ENCODE measurements at places on chromosomes 6 and 20. TPM values are rescaled to one million over a fixed set of nuclear protein-coding genes. Genes with fewer than 3 reads are reported as not detected.

DNA sequence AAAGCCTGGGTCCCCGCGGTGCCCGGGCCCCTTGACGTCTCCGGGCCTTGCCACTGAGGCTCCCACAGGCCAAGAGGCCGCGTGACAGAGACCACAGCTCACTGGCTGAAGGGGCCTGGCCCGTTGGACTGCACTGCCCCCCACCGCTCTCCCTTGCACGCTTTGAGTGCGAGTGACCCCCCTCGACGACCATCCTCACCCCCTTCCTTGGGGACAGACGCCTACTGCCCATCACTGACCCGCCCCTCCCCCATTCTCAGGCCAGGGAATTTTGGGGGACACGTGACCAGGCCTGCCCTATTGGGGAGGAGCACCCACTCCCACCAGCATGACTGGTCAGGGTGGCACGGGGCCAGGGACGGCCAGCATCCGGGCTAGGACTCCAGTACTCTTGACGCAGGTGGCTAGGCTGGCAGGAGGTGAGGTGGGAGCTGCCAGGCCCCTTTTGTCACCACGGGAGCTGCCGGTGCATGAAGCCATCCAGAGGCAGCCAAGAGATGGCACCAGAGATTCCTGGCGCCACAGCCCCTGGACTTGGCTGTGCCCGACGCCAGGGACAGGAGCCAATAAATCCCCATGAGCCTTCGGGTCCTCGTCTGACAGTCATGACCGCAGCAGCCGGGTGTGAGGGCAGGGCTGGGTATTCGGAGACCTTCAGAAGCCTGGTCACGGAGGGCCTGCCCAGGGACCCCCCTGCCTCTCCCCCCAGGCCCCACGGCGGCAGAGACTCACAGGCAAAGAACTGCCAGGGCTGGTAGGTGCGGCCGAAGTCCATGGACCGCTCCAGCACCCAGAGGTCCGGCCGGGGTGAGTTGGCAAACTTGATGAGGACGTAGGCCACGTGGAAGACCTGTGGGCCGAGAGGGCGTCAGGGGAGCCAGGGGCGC, 14.5 kb downstream of the LAMA5 start:
- peak overlapping the region; percentile 59 for H3K27ac ChIP-seq
- H3K4me3 ChIP-seq = no peak overlapping the region
- H3K36me3 ChIP-seq = peaks cover 6% of the 10 kb centered on the region
- peaks cover 50% of the 10 kb centered on the region for H3K4me1 ChIP-seq
- no peaks in the 10 kb centered on the region for H3K27me3 ChIP-seq
- DNase-seq = peak; percentile 93

DNA sequence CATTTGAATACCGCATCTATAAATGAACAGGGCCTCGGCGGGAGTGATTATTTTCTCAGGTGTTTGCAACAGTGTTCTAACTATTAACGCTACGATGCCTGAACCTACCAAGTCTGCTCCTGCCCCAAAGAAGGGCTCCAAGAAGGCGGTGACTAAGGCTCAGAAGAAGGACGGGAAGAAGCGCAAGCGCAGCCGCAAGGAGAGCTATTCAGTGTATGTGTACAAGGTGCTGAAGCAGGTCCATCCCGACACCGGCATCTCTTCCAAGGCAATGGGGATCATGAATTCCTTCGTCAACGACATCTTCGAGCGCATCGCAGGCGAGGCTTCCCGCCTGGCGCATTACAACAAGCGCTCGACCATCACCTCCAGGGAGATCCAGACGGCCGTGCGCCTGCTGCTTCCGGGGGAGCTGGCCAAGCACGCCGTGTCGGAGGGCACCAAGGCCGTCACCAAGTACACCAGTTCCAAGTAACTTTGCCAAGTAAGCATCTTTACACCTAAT, 70.9 kb downstream of the HFE start:
- peak overlapping the region; percentile 86 for H3K27ac ChIP-seq
- peak overlapping the region; percentile 60 for H3K4me3 ChIP-seq
- H3K27me3 ChIP-seq = no peaks in the 10 kb centered on the region
- H3K36me3 ChIP-seq = no peaks in the 10 kb centered on the region

DNA sequence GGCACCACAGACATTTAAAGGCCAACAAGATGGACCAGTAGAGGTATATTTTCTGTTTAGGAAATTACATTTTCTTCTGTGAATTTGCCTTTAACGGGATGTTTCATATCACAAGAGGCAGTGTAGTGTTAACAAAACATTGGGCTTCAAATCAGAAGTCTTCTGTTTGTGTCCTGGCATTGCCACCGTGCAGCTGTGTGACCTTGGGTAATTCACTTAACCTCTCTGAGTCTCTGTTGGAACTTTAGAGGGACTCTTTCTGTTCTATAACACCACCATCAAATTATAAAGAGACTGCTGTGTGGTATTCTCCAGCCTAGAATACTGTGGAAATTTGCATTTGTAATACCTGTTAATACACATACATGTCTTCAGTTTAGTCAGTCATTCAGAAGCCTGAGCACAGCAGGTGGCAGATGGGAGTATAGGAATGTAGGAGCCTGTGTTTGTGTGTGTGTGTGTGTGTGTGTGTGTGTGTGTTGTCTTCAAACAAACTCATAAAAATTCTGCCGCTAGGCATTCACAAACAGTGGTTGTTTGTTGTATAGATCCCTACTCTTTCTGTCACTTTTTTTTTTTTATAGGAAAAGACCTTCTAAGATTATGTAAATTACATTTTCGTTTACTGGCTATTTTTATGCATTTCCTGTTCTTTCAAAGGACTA, 22.6 kb downstream of the UST start:
- H3K4me1 ChIP-seq = no peaks in the 10 kb centered on the region
- no peak overlapping the region for H3K27ac ChIP-seq
- H3K4me3 ChIP-seq = no peak overlapping the region
- DNase-seq = no peak
- no peaks in the 10 kb centered on the region for H3K27me3 ChIP-seq

Gene PPP1R14C
- 14.8 TPM for total RNA-seq

Gene LY86
- total RNA-seq = 1.5 TPM

GRCh38 chr20:52031563-52032303, 159.8 kb downstream of the ZFP64 start:
- no peak for DNase-seq
- no peaks in the 10 kb centered on the region for H3K27me3 ChIP-seq
- no peak overlapping the region for H3K27ac ChIP-seq
- no peak overlapping the region for H3K4me3 ChIP-seq

DNA sequence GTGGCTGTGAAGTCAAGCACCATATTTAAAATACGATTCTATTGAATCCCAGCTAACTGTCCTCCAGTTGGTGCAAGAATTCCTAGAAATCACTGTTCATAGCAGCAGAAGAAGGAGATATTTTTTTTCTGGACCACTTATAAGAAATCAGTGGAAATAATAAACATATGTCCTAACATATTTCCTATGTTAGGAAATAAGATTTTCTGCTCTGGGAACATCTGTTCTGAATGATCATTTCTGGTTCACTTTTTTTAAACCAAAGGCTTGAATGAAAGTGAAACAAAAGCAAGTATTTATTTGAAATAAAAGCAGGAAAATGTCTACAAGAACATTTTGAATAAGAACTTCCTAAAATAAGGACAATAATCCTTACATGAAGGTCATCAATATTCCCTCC, 138.9 kb upstream of the RALGAPA2 start:
- no peaks in the 10 kb centered on the region for H3K4me1 ChIP-seq
- H3K36me3 ChIP-seq = no peaks in the 10 kb centered on the region
- DNase-seq = no peak
- no peak overlapping the region for H3K4me3 ChIP-seq

GRCh38 chr6:157822245-157823000, 623 bp upstream of the SNX9 start:
- no peak for DNase-seq
- H3K4me1 ChIP-seq = no peaks in the 10 kb centered on the region
- peak overlapping the region; percentile 69 for H3K4me3 ChIP-seq
- H3K27me3 ChIP-seq = no peaks in the 10 kb centered on the region
- H3K36me3 ChIP-seq = no peaks in the 10 kb centered on the region

- no peak for DNase-seq
- no peak overlapping the region for H3K4me3 ChIP-seq
- no peaks in the 10 kb centered on the region for H3K36me3 ChIP-seq
- H3K4me1 ChIP-seq = no peaks in the 10 kb centered on the region
- no peak overlapping the region for H3K27ac ChIP-seq
- H3K27me3 ChIP-seq = no peaks in the 10 kb centered on the region
Measured at GRCh38 chr20:19079536-19080299, 132.7 kb upstream of the SLC24A3 start.

DNA sequence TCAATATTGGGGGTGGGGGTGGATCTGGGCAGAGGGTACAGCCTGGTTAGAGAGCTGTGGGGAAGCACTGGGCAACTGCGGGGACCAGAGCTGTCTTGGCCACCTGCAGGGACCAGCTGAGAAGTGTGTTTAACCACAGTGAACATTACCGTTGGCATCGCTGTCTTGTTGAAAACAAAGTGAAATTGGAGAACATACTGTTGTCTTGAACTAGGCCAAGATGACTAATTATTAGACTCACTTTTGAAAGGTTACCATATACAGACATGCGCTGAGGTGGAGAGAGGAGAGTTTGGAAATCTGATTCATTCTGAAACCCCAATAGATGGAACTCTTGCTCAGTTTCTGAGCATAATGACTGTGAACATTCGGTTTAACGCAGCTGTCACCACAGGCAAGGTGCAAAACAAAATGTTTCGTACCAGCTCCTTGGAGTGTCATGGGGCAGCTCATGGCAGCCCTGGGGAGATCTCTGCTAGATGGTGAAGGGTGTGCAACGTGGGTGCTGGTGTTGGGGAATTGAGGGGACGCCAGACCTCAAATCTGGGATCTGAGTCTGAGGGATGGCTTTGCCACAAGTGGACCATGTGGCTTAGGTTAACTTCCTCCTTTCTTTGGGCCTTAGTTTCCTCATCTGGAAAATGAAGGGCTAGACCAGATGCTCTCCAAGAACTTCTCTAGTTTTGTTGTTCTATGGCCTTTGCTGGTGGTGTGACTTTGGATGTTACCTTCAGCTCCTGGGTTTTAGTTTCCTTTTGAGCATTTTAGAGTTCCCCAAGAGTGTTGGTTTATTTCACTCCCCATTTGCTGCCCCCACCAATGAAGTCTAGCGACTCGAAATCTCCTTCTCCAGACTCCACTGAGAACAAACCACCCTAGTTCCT, 24.6 kb upstream of the GTSF1L start:
- no peak for DNase-seq
- no peak overlapping the region for H3K27ac ChIP-seq
- H3K36me3 ChIP-seq = no peaks in the 10 kb centered on the region
- no peaks in the 10 kb centered on the region for H3K27me3 ChIP-seq
- H3K4me1 ChIP-seq = no peaks in the 10 kb centered on the region

DNA sequence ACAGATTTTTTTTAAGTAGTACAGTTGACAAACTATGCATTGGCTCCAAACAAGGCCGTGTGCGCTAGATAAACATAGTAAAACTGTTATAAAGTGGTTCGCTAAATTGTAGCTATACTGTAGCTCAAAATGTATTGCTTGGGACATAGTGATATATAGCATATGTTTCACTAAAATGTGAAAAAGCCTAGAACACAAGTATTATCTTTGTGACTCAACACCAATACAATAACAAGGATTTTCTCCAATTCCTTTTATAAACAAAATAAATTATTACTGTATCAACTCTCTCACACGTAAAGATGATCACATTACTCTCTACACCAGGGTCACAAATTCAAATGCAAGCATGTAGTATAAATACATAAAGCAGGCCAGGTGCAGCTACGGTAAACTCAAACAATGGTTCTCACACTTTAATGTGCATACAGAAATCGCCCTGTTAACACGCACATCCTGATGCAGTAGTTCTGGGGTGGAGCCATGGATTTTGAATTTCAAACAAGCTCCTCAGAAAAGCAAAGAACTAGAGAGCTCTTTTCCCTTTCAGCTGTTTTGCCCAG, 214.6 kb downstream of the GMDS start:
- no peaks in the 10 kb centered on the region for H3K27me3 ChIP-seq
- no peak for DNase-seq
- no peaks in the 10 kb centered on the region for H3K36me3 ChIP-seq
- no peaks in the 10 kb centered on the region for H3K4me1 ChIP-seq
- H3K27ac ChIP-seq = no peak overlapping the region

Gene CDSN
- total RNA-seq = 0.50 TPM

GRCh38 chr6:26158581-26159356, 71.5 kb downstream of the HFE start:
- no peaks in the 10 kb centered on the region for H3K27me3 ChIP-seq
- no peaks in the 10 kb centered on the region for H3K36me3 ChIP-seq
- H3K27ac ChIP-seq = peak overlapping the region; percentile 86
- no peaks in the 10 kb centered on the region for H3K4me1 ChIP-seq
- peak overlapping the region; percentile 54 for H3K4me3 ChIP-seq

- H3K36me3 ChIP-seq = no peaks in the 10 kb centered on the region
- H3K4me1 ChIP-seq = no peaks in the 10 kb centered on the region
- H3K4me3 ChIP-seq = no peak overlapping the region
- no peak for DNase-seq
- H3K27me3 ChIP-seq = no peaks in the 10 kb centered on the region
Measured at GRCh38 chr20:50652702-50653294, 38.5 kb downstream of the RIPOR3 start.

Gene LY6G6F
- total RNA-seq = not detected

GRCh38 chr6:162543221-162543620, 184.3 kb downstream of the PRKN start:
- H3K36me3 ChIP-seq = no peaks in the 10 kb centered on the region
- H3K27me3 ChIP-seq = no peaks in the 10 kb centered on the region
- H3K4me1 ChIP-seq = no peaks in the 10 kb centered on the region
- H3K27ac ChIP-seq = no peak overlapping the region

DNA sequence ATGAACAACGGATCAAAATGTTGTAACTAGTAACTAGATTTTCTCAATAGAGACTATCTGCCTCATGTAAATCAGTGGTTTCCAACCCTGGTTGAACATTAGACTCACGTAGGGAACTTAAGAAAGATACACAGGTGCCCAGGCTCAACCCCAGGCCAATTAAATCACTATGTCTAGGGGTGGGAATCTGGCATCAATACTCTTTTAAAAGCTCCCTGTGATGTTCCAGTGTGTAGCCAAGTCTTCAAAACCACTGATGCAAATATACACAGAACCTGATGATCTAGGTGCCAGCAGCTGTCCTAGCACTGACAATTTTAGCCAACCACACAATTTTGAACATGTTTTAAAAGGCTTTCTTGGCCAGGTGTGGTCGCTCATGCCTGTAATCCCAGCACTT, 128.7 kb downstream of the TBC1D32 start:
- H3K36me3 ChIP-seq = no peaks in the 10 kb centered on the region
- H3K4me3 ChIP-seq = no peak overlapping the region
- DNase-seq = no peak
- H3K27ac ChIP-seq = no peak overlapping the region
- no peaks in the 10 kb centered on the region for H3K4me1 ChIP-seq
- no peaks in the 10 kb centered on the region for H3K27me3 ChIP-seq

All from prostate gland (tissue), 2 donors.